A549 (cell line): ENCODE measurements at places on chromosomes 1 and 21.

GRCh38 chr21:42489991-42490390, 6.0 kb downstream of the RSPH1 start:
- DNase-seq: no peak

- DNase-seq: no peak
These were observed 13.0 kb downstream of the IL20 start for GRCh38 chr1:206878456-206878855.

- DNase-seq: no peak
These were observed 81.3 kb upstream of the KAZN start for GRCh38 chr1:14516974-14517840.

GRCh38 chr1:60558236-60558635, 484.7 kb upstream of the C1orf87 start:
- no peak for DNase-seq

DNA sequence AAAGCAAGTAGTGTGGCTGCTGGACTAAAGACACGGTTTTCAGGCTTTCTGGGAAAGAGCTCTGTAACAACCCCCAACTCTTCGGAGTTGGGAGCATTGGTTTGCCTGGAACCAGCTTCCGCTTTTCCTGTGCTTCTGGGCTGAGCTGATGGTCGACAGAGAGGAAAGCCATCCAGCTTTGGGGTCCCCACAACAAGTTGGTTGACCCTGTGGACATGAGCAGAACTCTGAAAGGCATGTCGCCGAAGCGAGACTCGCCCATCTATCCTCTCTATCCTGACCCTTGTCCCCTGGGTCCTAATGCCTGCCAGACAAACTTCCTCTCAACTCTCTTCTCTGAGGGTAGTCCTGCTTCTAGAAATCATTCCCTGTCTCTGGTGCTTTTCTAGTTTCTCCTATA, 31.9 kb upstream of the FCGR2A start:
- DNase-seq: peak; percentile 56

DNA sequence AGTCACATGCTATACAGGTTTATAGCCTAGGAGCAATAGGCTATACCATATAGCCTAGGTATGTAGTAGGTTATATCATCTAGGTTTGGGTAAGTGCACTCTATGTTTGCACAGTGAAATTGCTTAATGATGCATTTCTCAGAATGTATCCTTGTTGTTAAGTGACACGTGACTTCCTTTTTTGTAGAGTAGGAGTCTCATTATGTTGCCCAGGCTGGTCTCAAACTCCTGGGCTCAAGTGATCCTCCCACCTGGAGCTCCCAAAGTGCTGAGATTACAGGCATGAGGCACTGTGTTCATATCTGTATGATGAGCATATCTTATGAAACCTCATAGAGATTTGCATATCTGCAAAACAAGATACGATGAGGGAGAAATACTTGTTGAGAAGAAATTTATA, 13.8 kb upstream of the ABCB10 start:
- no peak for DNase-seq

DNA sequence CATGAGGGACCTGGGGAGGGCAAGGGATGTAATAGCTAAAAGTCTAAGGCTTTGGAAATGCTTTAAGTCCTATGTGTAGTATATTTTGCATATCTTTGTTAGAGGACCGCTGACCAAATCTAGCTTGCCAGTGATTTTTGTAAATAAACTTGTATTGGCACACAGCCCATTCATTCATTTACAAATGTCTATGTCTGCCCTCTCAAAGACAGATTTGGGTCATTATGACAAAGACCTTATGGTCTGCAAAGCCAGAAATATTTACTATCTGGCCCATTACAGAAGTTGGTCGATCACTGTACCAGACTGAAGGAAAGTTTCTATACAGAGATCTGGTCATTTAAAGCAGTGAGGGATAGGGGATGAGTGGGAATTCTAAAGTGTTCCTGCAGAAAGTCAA, 120.1 kb upstream of the RAVER2 start:
- no peak for DNase-seq

GRCh38 chr1:164703463-164703862, 144.5 kb downstream of the PBX1 start:
- DNase-seq: no peak

GRCh38 chr1:26877326-26877725, 12.8 kb downstream of the GPN2 start:
- no peak for DNase-seq

GRCh38 chr1:241432241-241432640, 75.2 kb upstream of the RGS7 start:
- no peak for DNase-seq

DNA sequence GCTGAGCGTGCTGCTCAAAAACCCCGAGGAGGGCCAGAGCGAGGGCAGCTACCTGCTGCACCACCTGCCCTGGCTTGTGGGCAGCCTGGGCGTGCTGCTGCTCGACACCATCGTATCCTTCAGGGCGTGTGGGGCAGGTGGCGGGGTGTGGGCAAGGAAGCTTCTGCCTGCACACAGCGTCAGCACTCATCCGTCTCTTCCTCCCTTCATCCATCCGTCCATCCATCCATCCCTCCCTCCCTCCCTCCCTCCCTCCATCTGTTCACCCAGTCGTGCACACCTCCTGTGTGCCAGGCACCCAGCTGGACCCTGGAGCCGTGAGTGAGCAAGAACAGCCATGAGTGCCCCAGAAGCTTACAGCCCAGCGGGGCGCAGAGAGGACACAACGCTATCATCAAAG, 15.2 kb downstream of the SLC66A1 start:
- no peak for DNase-seq

DNA sequence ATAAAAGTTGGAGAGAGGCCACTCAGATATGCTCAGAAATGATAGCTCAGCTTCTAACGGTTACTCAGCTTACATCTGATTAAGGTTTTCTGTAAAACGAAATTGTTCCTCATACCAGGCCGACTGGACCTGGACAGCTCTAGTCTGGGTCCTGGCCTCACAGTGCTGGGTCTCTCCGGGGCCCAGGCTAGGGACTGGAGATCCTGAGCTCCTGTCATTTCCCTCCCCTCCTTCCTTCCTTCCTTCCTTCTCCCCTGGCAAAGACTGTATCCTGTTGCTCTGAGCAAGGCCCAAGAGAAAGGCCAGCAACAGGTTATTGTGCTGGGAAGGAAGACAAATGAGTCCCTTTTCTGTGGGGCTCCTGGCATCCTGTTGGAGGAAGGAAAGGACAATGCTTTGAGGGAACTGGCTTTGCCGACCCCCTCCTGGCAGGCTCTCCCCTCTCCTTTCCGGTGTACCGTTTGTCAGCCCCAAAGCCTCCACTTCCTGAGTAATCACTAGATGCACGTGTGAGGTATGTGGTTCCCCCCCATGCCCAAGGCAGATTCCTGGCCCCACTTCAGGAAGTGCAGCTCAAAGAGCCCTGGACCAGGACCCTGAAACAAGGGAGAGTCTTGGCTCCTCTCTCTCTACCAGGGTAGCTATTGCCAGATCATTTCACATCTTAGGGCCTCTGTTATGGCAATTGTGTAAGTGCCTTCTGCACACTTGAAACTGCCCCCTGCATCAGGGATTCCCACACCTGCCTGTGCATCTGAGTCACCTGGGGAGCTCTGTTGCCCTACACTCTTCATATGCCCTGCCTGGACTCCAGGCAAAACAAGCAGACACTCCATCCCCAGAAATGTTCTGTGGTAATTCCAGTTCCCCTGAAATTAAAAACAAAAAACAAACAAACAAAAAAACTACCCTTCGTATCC, 212.7 kb upstream of the FGGY start:
- DNase-seq: no peak

GRCh38 chr1:168697356-168698126, 31.5 kb downstream of the DPT start:
- no peak for DNase-seq

GRCh38 chr1:94050254-94050653, 70.7 kb downstream of the ABCA4 start:
- no peak for DNase-seq

DNA sequence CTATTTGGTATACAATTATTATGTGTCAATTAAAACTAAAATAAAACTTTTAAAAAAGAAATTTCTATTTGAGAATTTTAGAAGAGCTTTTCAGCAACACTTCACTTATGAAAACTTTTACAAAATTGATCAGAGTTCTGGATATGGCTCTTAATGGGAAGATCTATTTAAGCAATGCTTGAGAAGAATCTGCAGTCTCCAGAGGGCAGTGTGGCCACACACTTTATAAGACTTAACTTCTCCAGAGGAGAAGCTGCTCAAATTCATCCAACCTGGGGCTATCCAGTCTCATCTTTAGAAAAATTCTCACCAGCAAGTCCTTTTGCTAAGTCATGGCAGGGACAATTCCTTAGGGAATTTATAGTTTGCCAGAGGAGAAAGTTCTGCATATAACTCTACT, 25.2 kb upstream of the AGO1 start:
- no peak for DNase-seq

GRCh38 chr1:212666116-212666775, 33.4 kb downstream of the BATF3 start:
- no peak for DNase-seq

- no peak for DNase-seq
These were observed 28.0 kb downstream of the RRP1 start for GRCh38 chr21:43817157-43818086.

- no peak for DNase-seq
These were observed 231.1 kb downstream of the DISC1 start for GRCh38 chr1:231857609-231858135.

GRCh38 chr1:9027307-9027706, 1.1 kb upstream of the SLC2A7 start:
- DNase-seq: no peak

GRCh38 chr1:81550753-81551152, 250.0 kb upstream of the ADGRL2 start:
- DNase-seq: no peak

DNA sequence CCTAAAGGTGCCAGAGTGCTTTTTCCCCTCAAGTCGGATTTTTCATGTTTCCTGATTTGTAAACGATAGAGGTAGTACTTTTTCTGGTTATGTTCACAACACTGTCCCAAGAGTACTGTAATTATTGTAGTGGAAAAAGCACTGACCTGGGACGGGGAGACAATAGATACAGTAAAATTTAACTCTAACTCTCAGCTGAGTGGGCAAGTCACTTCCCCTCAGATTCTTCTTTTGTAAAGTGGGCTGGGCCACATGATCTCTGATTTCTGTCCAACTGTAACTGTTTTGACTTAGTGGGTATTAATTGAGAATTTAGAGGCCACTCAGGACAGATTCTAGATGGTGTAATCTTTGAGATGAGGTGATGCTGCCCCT, 19.1 kb downstream of the MARCKSL1 start:
- no peak for DNase-seq

GRCh38 chr1:206716870-206717673, 32.4 kb downstream of the MAPKAPK2 start:
- DNase-seq: no peak
